ENCODE measurements at places on chromosomes 4 and X.

GRCh38 chr4:124181039-124181438, 531.5 kb downstream of the ANKRD50 start:
- DNase-seq = no peak

DNA sequence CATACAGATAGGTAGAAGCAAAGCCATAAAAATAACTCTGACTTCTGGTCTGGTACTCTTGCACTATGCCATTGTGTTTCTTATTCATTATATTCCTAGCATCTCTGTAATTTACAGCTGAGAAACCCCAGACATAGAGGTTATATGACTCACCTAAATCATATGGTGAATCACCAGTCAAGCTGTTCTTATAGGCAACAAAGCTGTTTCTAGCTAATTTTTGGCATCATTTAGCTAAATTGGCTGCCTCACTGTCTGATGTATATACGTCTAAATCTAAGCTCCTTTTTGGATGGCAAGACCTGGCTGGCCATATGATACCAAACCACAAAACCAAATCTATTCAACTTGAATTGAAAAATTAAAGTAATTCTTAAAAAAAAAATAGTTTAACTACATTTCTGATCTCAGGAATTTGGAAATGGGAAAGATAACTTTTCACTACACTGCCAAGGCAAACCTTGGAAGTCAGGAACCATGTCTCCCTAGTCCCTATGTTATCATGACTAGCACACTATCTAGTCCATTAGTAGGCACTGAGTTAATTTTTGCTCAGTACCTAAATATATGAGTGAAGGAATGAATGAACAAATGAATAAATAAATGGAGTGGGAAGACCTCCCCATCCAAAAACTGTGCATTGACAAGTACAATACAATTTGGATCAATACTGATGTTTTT, 41.3 kb upstream of the STAG2 start:
- DNase-seq = no peak

- DNase-seq = no peak
Observed at GRCh38 chr4:6116696-6117285, 83.6 kb downstream of the JAKMIP1 start.

GRCh38 chr4:39295784-39296183, 70.4 kb downstream of the RFC1 start:
- DNase-seq = no peak

GRCh38 chrX:10707773-10708172, 87.4 kb upstream of the MID1 start:
- no peak for DNase-seq

GRCh38 chr4:131248314-131248713, 1900.8 kb upstream of the PCDH10 start:
- DNase-seq = no peak

GRCh38 chr4:118400356-118400755, 47.6 kb upstream of the PRSS12 start:
- no peak for DNase-seq

GRCh38 chrX:150475461-150475860, 93.0 kb upstream of the MTM1 start:
- no peak for DNase-seq

DNA sequence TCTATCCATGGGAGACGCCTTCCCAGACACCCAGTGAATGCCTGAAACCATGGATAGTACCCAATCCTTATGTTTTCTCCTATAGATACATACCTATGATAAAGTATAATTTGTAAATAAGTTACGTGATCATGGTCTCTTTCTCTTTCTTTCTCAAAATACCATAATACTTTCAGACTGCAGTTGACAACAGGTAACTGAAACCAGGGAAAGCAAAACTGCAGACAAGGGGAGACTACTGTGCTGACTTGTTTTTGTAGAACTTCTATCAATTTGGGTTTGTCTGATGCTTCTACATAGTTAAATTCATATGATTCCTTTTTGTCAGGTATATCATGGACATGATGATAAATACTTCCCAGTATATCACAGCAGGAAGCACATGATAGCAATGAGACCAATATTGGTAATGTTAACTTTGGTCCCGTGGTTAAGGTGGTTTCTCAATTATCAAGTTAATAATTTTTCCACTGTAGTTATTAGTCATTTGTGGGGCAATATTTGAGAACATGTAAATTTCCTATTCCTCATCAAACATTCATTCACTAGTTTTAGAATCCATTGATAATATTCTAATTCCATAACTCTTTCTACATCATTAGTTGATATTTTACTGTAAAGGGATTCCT, 298.0 kb upstream of the TET2 start:
- DNase-seq = no peak

GRCh38 chrX:72102760-72103159, 29.0 kb downstream of the RTL5 start:
- no peak for DNase-seq

DNA sequence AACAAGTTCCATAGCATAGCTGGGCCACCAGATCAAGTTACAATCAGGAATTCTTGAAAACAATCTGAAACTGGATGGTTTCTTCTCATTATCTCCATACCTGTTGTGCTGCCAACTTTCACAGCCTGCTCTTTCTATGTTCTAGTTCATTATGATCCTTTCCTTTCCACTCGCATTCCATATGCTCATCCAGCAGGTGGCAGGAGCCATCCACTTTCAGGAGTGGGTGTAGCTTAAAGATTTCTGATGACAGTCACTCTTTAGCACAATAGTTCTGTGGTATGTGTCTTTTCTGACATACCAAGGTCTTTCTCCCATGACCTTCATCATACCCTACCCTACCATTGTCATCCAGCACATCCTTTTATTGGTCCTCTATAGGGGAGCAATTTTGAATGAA, 46.4 kb downstream of the PAGE2 start:
- DNase-seq = no peak

- no peak for DNase-seq
Observed at GRCh38 chr4:98862371-98862770, 66.6 kb downstream of the EIF4E start.

GRCh38 chr4:42391355-42391664, 6.0 kb upstream of the SHISA3 start:
- no peak for DNase-seq

DNA sequence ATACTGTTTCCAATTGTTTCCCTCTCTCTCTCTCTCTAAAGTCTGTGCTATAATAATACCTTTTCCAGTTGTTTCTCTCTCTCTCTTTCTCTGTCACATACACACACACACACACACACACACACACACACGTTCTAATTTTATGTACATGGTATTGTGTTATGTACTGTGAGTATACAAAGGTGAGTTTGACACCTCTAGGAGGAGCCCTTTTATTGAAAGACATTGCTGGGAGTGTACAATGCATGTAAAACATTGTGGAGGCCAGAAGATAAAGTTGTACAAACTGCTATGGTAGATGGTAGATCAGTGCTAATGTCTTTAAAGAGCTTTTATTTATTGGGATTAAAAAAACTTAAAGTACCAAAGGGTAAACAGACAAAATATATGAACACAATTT, 53.6 kb downstream of the BLTP1 start:
- no peak for DNase-seq

DNA sequence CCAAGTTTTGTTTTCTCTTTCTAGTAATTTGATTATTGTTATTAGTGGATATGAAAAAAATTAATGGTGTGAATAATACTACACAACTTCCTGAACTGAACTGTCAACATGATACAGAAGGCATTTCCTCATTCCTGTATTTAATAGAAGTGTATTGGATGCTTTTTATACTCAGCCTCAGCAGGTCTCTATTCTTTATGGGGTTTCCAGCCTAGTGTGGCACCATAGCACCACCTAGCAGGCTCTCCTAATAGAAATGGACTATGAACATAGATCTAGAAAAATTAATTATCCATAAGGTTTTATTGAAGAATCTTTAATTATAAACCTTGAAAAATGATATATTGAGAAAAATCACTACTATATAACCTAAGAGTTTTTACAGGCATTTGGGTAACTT, 52.4 kb downstream of the GLRB start:
- no peak for DNase-seq

DNA sequence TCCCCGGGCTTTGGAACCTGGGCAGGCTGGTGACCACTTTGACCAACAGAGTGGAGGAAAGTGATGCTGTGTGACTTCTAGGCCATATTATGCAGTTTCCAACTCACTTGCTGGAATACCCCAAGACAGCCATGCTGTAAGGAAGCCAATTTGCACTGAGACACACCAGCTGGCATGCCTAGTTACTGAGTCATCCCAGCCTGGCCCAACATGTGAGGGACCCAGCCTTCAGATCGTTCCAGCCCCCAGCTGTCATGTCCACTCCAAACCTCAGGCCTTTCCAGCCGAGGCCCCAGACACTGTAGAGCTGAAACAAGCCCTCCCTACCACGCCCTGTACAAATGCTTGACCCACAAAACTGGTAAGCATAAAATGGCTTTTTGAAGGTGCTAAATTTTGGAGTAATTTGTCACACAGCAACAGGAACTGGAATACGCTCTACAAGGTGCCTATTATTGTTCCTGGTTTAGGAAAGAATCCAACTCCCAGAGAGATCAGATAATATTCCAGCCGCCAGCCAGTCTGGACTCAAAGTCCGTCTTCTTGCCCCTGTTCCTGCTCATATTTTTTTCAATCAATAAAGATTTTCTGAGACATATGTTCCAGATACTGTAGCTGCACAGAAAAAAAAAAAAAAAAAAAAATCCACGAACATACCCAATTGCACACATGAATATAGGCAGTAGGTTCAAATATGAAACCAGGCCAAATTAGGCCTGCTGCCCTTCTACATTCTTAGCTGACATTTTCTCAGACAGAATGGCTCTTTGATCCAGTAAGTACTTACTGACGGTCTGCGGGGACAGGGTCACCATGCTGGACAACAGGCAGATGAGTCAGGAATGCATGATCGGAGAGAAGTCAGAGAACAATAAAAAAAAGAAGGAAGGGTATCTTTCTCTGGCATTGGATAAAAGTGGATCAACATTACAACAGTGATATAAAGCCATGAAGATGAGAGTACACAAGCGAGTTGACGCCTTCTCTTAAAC, 35.1 kb downstream of the SH3KBP1 start:
- DNase-seq = no peak

GRCh38 chr4:128310266-128310697, 22.7 kb upstream of the PGRMC2 start:
- DNase-seq = no peak

- no peak for DNase-seq
Observed at GRCh38 chr4:84573385-84574068, 9.4 kb upstream of the CDS1 start.

GRCh38 chr4:5084911-5085475, 33.7 kb downstream of the STK32B start:
- no peak for DNase-seq

DNA sequence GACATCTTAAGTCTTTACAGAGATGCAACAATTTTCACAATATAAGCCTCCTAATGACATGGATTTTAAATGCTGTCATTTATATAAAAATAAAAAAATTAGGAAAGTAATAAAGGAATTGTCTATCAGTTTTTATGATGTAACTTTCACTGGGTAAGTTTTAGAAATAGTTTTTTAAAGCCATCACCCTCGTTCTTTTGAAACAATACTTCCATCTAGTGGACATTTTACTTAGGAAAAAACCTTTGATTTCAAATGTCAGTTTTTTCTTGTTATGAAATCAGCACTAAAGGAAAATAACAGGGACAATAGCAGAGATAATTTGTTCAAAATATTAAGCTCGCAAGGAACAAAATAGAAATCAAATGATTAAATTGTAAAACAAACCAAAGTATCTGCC, 24.3 kb upstream of the NDNF start:
- no peak for DNase-seq

DNA sequence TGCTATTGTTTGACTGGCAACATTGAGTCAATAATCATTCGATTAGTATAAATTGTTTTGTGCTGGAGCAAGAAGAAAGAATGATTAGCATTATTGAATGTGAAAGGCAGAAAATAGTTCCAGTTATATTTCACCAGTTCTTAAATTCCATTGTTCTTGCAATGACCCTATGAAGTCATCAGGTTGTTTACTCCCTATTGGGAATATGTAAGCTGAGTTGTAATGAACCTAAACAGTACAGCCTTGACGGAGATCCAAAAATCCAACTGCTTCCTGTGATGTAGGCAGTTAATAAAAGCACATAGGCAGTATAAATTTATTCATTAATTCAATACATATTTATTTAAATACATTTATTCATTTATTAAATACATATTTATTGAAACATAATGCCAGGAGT, 947.5 kb downstream of the PCDH7 start:
- DNase-seq = no peak

- no peak for DNase-seq
Observed at GRCh38 chr4:138051157-138051556, 191.0 kb downstream of the SLC7A11 start.

DNA sequence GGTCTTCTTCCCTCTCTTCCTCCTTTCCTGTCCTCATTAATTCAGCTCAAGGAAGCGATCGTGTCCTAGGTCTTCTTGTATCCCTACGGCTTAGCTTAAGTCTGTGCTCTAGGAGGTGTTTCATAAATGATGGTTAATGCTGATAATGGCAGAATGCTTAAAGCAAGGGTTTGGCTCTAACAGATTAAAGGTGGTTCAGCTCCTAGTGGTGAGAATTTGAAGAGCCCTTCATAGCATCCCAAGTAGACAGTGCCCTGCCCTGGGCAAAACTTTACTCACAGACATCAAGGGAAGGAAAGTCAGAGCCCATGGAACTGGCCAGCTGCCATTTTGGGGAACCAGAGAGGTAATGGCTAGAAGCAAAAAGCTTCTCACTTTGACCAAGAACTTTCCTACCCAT, 47.0 kb upstream of the PGRMC1 start:
- DNase-seq = no peak

DNA sequence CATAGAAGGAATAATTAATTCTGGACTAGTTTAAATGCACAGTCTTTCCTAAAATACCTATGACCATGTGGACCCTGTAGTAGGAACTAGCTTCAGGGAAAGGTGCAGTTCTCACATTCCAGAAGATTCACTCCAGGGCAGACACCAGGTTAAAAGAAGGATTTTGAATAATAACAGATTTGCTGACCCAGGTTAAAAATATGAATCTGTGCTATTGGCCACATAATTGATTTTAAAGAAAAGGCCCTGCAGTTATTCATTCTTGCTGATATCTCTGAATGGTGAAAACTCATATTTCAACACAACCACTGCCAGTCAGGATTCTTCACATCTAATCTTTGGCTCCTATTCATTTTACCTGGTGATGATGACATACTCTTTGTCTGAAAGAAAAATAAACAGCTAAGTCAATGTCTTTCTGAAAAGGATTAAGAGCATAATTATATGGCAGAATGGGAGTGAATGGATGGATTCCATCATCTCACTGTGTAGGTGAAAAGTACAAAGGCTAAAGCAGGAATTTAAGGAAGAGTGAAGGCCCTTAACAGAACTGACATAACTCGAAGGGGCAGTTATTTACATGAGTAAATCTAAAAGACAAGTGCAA, 432.8 kb downstream of the PDGFC start:
- DNase-seq = no peak

DNA sequence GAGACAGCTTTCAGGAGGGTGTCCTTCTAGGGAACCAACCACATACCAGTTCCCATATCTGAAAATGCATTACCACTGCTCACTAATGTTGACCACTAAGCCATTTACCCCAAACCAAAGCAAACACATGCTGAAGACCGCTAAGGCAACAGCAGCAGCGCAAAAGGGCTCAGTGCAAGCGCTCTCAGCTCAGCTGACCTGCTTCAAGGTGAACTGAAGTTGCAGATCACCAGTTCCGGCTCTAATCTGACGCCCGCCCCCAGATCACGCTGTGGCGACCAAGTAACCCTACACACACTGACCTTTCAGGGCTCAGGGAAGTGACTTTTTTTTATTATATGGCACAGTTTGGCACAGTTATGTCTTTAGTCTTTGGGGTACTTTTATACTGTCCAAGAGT, 5.8 kb downstream of the MECP2 start:
- no peak for DNase-seq
